ENCODE measurements at places on chromosomes 6 and 20.

- no peak for DNase-seq
Measured at GRCh38 chr6:125220712-125221111, 67.1 kb downstream of the TPD52L1 start.

GRCh38 chr6:1335367-1336037, 23.6 kb downstream of the FOXQ1 start:
- peak; percentile 82 for DNase-seq

GRCh38 chr6:150201772-150202329, 59.0 kb downstream of the PPP1R14C start:
- no peak for DNase-seq

DNA sequence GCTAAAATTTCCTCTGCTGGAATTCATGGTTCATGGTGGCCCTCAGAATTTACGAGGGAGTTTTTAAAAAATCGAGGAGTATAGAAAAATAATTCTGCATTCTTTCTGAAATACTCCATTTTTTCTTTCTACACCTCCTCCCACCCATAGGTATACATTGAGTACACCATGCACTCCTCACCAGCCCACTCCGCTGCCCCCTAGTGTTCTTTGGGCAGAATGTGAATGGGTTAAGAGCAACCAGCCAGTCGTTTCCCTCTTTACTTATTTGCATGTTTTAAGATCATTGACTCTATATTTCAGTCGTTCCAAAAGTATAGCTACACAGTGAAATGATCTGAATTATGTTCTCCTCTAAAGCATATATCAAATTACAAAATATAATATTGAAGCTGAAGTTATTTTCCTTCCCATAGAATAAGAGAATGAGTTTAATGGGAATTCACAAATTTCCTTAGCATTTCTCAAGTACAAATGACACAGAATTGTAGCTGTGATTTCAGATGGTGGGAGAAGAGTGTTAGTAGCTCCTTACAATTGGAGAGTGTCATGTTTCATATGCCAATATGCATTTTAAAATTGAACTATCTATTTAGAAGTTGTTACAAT, 977.7 kb upstream of the SLC35B3 start:
- peak; percentile 16 for DNase-seq

DNA sequence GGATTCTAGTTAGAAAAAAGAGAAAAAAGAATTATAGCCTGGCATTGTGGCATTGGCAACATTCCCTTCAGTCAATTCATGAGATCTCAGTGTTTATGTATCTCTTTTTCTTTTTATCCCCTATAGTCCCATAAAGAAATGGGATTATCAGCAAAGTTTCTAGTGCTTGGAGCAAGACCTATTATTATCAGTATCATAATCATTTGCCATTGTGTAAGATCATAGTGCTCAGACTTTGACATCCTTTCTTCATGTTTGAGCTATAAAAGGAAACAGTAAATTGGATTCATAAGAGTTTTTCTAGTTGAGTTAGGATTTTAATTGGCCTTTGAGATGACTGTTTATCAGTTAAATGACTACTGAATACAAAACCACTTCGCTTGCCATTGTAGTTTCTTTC, 295.6 kb downstream of the GRIK2 start:
- no peak for DNase-seq

- DNase-seq, result no peak
Measured at GRCh38 chr20:57548177-57549058, 12.5 kb upstream of the PCK1 start.
